ENCODE measurements at places on chromosomes 12 and 14.

- no peak for DNase-seq
Observed at GRCh38 chr12:128323145-128323920, 56.4 kb downstream of the TMEM132C start.

- no peak for DNase-seq
Observed at GRCh38 chr12:54868690-54869089, 14.4 kb downstream of the MUCL1 start.

DNA sequence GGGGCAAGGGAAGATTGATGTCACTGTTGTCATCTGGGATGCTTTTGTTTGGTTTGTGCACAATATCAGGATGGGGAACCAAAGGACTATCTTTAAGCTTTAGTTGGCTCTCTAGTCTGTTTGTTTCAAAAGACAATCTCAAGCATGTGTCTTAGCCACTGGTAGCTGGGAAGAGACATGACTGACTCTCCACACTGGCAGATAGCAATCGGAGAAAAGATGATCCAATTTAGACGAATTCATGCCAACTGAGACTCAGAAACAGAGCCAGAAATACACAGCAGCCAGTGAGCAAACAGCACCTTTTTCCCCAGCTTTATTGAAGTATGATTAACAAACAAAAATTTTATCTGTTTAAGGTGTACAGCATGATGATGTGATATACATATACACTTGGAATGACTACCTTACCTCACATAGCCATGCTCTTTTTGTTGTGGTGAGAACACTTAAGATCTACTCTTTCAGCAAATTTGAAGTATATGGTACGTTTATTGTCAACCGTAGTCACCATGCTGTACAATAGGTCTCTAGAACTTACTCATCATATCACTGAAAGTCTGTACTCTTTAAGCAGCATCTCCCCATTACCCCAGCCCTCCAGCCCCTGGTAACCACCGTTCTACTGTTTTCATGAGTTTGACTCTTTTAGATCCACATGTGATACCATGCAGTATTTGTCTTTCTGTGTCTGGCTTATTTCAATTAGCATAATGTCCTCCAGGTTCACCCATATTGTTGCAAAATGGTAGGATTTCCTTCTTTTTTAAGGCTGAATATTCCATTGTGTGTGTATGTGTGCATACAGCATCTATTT lies 50.6 kb downstream of the DUSP16 start:
- no peak for DNase-seq

GRCh38 chr12:112148031-112148513 lies 22.7 kb downstream of the TRAFD1 start:
- no peak for DNase-seq

GRCh38 chr14:37813732-37814131 lies 218.3 kb downstream of the TTC6 start:
- DNase-seq = no peak

GRCh38 chr14:74569806-74570591 lies 42.0 kb downstream of the LTBP2 start:
- DNase-seq = no peak

DNA sequence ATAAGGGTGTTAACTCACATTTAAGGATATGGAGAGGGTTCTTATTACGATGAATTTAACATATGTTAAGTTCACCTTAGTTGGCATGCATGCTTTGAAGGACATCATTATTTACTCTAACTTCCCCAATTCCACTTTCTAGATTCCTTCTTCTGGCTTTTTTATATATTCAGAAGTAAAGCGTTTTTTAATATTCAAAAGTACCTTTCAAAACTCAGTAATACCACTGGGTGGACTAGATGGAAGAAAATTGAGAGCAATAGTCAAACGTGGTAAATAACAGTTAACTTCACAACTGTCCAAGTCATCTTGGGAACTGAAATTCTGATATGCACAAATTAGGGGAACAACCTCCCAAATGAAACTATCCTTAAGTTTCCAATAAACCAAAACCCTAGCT lies 9.1 kb downstream of the SINHCAF start:
- DNase-seq = no peak

- no peak for DNase-seq
Observed at GRCh38 chr12:86134561-86134960, 121.6 kb downstream of the MGAT4C start.

GRCh38 chr12:68667896-68668295 lies 18.9 kb upstream of the NUP107 start:
- no peak for DNase-seq

- no peak for DNase-seq
Observed at GRCh38 chr14:76467711-76468155, 91.8 kb downstream of the ESRRB start.

DNA sequence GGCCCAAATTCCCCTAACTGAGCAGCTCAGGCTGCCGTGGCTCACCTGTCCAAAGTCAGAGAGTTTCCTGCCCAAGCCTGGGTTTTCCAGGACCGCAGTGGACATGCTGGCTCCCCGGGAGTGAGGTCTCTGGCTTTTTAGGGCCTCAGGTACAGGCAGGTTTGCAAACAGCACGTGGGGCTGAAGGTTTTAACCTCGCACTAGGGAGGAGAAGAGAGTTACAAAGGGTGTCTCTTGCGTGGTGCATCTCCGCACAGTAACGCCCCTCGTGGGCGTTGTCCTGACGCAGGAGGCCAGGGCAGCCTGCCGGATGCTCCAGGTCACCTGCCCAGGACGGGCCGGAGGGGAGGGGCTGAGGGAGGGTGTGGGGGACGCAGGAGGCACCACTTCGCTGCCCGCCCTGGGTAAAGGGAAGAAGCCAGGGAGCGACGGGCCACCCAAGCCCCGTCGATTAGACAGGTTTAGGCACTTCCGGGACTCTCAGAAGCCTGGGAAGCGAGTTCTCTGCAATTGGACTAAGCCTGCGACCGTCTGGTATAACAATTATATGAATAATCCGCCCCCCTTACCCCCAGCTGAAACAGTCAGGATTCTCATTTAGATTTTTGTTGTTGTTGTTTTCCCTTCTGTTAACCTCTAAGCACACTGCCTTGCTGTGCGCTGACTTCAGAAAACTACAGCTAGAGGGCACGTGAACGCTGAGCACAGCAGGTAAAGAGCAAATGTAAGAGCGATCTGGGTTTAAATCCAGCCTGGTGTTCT lies at the start of gene PAH:
TSS of gene PAH (minus strand) at position 219 of the 762 bp plus-strand sequence. CDS start at position 105, 114 bp downstream.
- peak; percentile 6 for DNase-seq

DNA sequence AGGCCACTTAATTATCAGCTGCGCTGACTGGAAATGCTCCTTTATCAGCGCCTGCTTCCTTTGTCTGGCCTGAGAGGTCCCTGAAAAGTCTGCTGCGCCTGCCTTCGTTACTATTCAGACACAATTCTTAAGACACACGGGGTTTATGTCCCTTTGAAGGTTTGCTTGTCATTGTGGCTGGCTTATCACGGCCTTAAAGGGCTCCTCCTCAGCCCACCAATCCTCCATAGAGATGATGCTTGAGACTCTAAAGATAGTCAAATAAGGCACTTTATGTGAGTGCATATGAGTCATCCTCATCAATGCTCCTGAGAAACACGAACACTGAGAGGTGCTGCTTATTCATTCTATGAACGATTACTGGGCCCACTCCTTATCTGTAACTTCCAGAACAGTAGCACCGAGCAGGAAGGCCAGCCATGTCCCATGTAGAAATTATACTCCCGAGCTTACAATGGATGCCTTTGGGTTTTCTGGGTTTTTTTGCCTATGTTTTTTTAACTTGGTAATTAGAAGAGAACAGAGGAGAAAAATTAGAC lies 1268.2 kb upstream of the TMEM132C start:
- DNase-seq = no peak

DNA sequence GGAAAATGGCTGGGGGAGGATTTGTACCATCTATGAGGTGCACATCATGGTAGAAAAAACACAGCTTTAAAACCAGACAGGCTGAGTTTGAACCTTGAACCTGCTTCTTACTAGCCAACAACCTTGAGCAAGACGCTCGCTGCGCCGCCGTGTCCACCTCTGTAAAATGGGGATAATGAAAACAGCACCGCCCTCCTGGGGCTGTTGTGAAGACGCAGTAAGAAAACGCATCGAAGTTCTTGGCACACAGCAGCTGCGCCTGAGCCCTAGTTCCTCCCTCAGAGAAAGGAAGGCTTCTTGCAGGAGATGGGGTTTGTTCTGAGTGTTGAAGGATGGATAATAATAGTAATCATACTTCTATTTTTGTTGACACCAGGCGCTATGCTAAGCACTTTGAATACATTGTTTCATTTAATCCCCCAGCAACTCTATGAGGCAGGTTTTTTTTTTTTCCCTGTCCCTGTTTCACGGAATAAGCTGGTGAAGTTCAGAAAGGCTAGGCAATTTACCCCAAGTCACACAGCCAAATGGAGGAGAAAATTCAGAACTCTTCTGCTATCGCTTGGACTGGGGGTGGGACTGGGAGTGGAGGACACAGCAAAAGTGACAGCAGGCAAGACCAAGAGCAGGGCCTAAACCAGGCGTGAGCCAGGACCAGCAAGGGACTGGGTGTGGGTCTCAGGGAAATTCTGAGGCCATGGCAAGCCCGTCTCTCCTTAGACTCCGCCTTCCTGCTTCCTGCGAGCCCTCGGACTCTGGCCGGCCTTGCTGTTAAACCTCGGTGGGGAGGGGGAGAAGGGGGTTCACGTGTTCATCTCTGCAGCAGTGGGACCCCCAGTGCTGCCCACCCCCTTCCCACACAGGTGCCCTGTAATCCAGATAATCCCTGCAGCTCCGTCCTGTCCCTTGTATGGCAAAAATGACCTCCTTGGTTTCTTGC lies 97.5 kb downstream of the LRRC74A start:
- DNase-seq = no peak

DNA sequence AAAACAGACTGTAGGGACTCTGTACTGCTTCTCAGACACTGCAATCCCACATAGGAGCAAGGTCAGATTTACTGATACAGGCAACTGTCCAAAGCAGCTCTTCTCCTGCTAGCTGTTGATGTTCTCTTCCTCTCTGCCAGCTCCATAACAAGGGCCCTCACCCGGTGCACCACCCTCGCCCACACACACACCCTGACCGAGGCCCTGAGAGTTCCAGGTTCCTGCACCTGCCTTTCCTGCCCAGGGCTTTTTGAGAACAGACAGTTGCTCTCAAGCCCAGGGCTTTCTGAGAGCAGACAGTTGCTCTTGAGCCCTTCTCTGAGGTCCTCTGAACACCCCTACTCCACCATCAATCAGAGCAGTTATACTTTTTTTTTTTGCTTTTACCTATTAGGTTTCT lies 233.8 kb upstream of the GARIN6 start:
- no peak for DNase-seq

- DNase-seq = no peak
Observed at GRCh38 chr14:103283916-103284315, 50.1 kb upstream of the EIF5 start.

GRCh38 chr14:33714527-33715226 lies 236.2 kb downstream of the EGLN3 start:
- no peak for DNase-seq

DNA sequence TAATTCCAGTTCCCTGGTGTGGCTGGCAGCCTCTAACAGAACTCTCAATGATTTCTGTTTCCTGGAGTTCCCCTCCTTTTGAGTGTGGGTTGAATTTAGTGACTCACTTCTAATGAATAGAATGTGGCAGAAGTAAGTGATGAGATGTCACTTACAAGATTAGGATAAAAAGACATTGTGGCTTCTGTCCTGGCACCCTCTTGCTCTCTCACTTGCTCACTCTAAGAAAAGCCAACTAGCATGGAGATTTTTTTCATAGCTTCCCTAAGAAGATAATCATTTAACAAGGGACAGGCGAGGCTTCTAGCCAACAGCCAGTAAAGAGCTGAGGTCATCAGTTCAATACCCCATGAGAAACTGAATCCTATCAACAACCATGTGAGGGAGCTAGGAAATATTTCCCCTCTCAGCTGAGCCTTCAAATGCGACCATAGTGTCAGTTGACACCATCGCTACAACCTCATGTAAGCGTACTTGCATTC lies 156.7 kb downstream of the TMTC3 start:
- no peak for DNase-seq

DNA sequence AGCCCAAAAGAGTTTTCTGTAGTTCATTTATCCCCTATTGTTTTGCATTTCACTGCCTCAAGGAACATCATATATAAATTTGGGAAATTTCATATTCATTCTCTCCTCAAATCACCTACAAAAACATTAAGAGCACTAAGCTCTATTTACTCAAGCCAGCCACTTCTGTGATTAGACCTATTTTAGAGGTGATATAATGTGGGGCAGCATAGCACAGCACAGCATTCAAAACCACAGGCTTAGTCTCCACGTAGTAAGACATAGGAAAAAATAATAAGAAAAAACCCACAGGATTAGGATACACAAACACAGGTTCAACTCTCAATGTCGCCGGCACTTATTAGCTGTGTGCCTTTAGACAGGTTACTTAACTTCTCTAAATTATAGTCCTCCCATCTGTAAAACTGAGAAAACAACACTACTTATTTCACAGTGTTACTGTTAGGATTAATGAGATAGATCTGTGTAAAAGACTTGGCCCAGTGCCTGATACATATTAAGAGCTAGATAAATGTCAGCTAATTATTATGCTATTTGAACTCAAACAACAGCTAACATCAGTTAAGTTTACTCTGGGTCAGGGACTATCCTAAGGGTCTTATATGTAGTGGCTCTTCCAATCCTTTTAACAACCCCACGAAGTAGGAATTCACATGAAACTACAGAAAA lies 20.3 kb downstream of the DCAF5 start:
- DNase-seq = no peak

GRCh38 chr14:52110441-52111086 lies 41.7 kb upstream of the NID2 start:
- DNase-seq = no peak
